GM23338 (cell line): ENCODE measurements at places on chromosomes 6 and 20.

GRCh38 chr20:19141998-19142397 lies 70.4 kb upstream of the SLC24A3 start:
- no peak for DNase-seq

GRCh38 chr20:37220731-37221130 lies 40.9 kb downstream of the GHRH start:
- DNase-seq: peak; percentile 28

DNA sequence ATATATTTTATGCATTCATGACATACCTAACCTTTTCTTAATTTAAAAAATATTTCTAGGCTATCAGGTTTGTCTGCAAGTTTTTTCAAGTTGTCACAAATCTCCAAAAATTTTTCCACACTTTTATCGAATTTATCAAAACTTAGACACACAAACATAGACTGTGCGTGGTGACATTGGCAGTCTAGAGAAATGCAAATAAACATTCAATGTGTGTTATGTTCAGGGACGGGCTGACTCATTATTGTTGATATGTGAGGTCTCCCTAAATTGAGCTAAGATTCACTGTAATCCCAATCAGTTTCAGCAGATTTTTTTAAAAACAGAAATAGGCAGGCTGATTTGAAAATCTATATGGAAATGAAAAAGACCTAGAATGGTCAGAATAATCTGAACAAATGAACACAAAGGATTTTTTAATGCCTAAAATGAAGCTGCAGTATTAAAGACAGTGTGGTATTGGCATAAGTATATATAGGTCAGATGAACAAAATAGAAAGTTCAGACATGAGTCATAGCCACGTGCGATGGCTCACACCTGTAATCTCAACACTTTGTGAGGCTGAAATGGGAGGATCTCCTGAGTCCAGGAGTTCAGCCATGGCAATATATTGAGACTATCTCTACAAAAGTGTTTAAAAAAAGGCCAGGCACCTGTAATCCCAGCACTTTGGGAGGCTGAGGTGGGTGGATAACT lies 19.2 kb downstream of the BLTP3A start:
- no peak for DNase-seq

DNA sequence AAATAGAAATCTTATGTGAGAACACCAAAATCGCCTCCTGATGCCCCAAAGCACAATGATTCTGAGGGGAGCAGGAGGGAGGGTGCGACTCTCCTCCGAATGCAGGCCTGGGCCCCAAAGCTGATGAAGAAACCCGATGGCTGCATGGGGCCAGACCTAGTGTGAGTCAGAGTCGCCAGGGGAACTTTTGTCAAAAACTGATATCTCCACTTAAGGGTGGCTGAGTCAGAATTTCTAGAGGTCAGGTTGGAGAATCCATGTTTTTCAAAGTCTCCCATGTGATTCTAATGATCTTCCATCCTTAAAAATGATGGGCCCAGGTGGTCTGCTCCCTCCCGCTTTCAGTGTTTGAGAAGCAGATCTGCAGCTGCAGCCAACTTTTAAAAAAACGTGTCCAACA lies 172.8 kb downstream of the BACH2 start:
- DNase-seq: no peak

- DNase-seq: no peak
Measured at GRCh38 chr20:49698477-49698876, 15.2 kb downstream of the B4GALT5 start.

GRCh38 chr20:62704341-62704948 lies 4.2 kb upstream of the NTSR1 start:
- no peak for DNase-seq

GRCh38 chr6:159633196-159633595 lies 59.8 kb downstream of the SOD2 start:
- peak; percentile 61 for DNase-seq

DNA sequence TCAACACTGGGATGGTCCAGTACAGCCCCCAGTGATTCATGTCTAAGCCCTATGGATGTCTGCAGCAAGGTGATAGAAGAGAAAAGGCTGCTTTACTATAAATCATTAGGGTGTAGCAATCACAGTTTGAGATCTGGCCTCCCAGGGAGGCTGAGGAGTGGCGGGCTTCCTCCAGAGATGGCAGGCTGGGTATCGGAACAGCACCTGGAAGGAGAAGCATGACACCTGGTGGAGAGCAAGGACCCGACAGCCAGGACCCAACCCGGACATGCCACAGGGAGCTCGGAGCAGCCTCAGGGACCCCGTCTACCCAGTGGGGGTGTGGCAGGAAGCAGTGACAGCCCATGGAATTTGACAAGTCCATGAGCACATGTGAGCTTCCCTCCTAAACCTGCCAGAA lies 114.8 kb upstream of the CD93 start:
- peak; percentile 85 for DNase-seq

GRCh38 chr6:5763871-5764270 lies 242.9 kb downstream of the NRN1 start:
- DNase-seq: no peak

DNA sequence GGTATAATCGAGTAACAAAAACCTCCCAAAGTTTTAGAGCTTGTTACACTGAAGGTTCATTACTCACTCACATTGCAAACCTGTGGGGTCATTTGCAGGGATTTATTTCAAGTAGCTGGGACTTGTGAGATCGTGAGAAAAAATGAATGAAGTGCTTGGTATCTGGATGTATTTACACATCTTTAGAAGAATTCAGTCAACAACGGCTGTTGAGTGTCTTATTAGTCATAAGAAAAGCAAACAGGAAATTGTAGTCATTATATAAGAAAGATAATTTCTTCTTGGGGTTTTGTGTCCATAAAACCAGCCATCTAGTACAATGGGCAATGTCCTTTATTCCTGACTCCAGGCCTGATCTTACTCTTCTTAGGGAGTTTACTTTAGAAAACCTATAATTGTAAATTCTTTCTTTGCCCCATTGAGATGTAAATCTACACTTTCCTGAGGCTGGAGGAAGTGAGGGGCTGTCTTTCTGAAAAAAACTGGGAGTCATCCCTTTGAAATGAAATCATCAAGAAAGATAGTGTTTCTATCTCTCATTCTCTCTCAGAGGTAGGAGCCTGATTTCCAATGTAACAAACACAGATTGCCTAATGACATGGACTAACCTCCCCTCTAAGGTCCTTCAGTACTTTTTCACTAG lies 202.5 kb upstream of the ASCC3 start:
- peak; percentile 57 for DNase-seq

DNA sequence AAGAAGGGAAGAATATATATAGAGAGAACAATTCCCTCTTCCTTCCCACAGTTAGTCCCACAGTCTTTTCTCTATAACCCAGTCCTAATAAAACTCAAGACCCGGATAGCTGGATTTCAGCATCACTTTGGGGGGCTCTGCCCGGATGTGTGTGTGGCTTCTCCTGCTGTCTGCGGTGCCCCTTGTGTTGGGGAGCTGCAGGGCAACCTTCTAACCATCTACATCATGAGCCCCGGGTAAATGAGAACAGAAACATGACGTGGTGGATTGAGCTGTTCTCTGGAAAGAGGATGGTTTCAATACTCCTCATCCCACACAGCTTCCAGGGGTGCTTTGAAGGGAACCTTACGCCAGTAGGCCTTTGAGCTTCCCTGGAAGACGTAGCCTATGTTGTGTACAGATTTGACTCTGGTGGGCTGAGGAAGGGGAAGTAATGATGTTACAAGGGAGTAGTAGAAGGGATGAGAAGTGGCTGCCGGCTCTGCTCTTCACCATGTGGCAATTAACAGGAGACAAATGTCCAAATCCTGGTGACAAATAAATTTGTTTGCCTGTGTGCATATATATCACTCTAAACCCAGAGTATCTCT lies 13.5 kb upstream of the PRDM1 start:
- peak; percentile 54 for DNase-seq

DNA sequence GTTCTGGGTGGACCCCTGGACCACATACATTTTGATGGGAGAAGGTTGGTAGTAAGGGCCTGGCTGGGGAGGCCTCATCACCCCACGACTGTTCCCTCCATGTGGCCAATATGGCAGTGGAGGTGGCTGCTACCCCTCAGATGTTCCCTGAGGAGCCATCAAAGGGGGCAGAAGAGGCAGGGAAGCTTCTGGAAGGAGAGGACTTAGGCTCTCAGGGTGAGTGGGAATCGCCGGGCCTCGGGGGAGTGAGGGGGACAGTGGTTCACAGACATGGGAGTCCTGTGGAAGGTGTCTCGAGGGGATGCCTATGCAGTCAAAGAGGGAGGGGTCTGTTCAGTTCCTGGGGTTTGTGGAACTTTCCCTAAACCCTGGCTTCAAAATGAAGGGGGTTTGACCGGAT lies 32.9 kb upstream of the FRMD1 start:
- DNase-seq: no peak

- DNase-seq: no peak
Measured at GRCh38 chr6:100175814-100176310, 181.8 kb upstream of the MCHR2 start.

- DNase-seq: no peak
Measured at GRCh38 chr6:159595173-159595572, 97.9 kb downstream of the SOD2 start.

GRCh38 chr6:116400328-116400727 lies 29.6 kb downstream of the DSE start:
- DNase-seq: no peak

GRCh38 chr20:23640018-23640601 lies 2.4 kb upstream of the CST3 start:
- DNase-seq: no peak

DNA sequence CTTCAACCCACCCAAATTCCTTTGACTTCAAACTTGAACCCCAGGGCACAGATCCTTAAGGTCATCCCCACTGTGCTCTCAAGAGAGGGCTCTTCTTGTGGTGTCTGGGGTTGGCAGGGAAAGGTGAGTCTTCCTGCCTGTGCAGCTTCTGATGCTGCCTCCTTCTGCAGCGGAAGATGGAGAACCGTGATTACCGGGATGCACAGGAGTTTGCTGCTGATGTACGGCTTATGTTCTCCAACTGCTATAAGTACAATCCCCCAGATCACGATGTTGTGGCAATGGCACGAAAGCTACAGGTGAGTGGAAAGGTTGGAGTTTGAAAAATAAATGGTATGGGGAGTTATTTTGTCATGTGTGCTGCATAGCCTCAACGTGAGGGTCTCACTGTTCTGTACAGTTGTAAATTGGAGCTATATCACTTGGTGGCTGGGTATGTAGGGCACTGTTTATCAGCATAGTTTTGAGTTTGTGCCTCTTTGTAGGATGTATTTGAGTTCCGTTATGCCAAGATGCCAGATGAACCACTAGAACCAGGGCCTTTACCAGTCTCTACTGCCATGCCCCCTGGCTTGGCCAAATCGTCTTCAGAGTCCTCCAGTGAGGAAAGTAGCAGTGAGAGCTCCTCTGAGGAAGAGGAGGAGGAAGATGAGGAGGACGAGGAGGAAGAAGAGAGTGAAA lies 9.0 kb downstream of the BRD2 start:
- DNase-seq: no peak

GRCh38 chr20:21391972-21392352 lies 5.4 kb downstream of the NKX2-4 start:
- DNase-seq: no peak

- DNase-seq: peak; percentile 88
Measured at GRCh38 chr6:131923356-131923755, 27.8 kb downstream of the CCN2 start.

DNA sequence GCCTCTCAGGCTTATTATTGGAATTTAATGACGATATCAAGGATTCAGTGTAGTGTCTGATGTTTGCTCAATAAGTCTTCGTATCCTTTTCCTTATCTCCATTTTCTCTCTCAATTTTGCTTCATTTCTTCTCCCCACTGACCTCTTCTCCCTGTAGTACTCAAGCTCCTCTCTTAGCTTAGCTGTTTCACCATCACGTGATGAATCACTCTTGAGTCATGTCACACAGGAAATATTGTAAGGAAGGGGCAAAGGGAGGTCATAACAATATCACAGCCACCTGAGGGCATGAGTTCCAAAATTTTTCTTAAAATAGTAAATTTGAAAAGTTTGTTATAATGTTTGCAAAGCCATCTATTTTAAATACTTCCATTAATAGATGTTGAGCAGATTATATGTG lies 392.2 kb upstream of the MARCKS start:
- DNase-seq: no peak

GRCh38 chr20:25033265-25033923 lies 24.5 kb downstream of the ACSS1 start:
- no peak for DNase-seq

DNA sequence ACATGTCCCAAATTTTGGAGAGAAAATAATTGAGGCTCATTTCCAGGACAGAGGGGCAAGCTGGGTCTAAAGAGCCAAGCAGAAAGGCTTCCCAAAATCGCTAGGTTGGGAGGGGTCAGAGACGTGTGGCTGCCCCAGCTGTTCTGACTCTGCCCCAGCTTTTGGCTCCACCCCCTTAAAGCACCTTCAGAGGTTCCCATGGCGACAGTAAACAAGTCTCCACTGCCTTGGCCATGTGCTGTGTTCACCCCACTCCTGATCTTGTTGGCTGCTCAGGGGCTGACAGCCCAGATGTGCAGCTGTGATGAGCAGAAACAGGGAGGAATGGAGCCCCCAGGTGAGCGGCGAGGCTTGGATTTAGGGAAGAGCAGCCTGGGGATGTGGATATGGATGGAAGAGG lies 72.8 kb upstream of the SPTLC3 start:
- peak; percentile 53 for DNase-seq

- DNase-seq: no peak
Measured at GRCh38 chr20:4127344-4127743, 112.0 kb upstream of the RNF24 start.

DNA sequence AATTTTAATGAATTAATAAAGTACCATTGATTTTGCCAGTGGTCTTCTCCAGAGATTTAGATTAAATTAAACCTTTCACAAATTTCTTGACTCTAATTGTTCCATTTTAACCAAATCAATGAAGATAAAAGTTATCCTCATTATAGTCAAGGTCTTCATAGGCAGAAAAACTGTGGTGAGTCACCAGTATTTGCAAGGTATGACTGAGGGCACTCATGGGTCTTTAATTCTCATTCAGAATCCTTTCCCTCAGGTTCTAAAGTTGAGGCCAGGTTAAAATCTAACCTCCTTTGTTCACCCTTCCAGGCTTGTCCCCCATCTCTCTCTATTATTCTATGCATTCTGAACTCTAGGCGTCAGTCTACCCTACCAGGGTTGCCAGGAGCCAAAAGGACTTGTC lies 93.9 kb downstream of the JAG1 start:
- no peak for DNase-seq

- no peak for DNase-seq
Measured at GRCh38 chr6:119243037-119243436, 106.5 kb downstream of the MAN1A1 start.
